ENCODE measurements at places on chromosomes 3 and 15.
A peak's percentile ranks its signal among the peaks of the same experiment; 100 is the strongest.

GRCh38 chr3:169699536-169700050 lies 36.1 kb upstream of the MECOM start:
- DNase-seq, result no peak

DNA sequence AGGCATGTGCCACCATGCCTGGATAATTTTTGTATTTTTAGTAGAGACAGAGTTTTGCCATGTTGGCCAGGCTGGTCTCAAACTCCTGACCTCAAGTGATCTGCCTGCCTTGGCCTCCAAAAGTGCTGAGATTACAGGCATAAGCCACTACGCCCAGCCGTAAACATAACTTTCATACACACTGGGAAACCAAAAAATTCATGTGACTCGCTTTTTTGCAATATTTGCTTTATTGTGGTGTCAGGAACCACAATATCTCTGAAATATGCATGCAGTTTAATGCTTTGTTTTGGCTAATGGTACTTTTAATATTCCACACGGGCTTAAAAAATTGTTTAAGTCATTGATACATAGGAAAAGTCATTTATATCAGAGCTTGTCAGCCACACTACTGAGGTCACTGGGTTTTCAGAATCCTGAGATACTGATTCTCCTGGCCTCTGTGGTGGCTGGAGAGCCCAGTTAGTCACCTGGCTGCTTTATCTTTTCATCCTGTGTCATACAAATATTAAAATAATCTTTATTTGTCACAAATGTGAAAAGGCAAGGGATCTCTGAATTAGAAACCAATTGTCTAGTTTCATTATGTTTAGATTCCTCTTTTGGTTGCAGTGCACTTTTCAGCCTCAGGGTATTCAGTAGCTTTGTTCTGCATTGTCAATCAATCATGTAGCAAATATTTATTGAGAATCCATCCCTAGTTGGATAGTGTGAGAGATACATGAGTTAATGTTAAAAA lies 10.0 kb downstream of the TMEM62 start:
- DNase-seq, result no peak

DNA sequence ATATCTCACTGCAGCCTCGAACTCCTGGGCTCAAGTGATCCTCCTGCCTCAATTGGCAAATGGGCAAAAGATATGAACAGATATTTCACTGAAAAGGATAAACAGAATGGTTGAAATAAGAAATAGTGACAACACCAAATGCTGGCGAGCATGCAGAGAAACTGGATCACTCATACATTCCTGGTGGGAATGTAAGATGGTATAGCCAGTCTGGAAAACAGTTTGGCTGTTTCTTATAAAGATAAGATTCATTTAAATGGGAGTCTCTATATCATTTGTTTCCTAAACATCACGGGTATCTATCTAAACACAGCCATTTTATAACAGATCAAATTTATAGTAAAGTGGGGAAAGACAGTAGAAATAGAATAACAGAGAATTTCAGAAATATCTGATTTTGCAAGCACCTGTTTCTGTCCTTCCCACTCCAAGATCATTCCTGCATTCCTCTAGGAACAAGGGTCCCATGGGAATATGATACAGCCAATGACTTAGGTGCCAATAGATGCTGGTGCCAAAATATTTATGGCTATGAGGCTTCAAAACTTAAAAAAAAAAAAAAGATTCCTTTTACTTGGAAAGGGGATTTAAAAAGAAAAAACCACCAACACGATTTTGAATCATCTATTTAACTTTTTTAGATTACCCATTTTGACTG lies 9.9 kb upstream of the TFDP2 start:
- no peak for DNase-seq

GRCh38 chr15:24865303-24865702 lies 89.5 kb upstream of the SNRPN start:
- no peak for DNase-seq

- DNase-seq, result no peak
Measured at GRCh38 chr3:145817870-145818483, 343.0 kb downstream of the PLOD2 start.

GRCh38 chr3:184261854-184262763 lies 756 bp upstream of the CAMK2N2 start:
- DNase-seq, result no peak

GRCh38 chr3:157030712-157031111 lies 129.2 kb downstream of the CCNL1 start:
- no peak for DNase-seq

GRCh38 chr3:12194669-12195161 lies 36.0 kb upstream of the TIMP4 start:
- DNase-seq, result peak; percentile 29

- DNase-seq, result no peak
Measured at GRCh38 chr3:76500746-76501275, 539.1 kb upstream of the ROBO2 start.

GRCh38 chr15:57149196-57149595 lies 227.1 kb upstream of the CGNL1 start:
- DNase-seq, result no peak

DNA sequence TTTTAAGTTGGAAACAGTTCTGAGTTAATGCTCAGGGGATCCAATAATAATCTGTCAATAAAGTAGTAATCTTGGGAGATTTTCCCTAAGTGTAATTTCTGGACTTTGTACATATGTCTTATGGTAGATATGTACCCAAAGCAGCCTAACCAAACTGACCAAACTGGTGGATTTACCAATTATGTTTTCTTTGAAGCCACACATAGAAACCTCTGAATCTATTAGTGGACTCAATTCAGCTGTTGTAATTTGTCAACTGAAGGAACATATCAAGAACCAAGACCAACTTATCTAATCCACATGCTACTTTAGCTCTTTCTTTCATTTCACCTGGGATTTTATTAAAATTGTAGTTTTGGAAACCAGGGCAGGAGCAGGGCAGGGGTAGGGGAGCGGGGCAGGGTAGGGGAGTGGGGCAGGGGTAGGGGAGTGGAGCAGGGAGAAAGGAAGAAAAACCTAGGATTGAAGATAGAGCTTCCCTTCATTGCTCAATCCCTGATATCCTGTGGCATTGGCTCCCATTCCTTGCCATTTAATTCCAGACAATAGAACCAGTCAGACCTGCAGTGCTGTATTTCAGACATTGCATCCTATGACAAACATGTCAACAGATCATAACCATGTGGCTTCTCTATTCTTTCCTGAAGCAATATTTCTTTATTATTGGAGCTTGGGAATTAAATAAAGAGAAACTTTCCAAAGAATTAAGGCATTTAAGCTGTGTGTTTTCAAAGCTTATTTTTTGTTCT lies 101.8 kb downstream of the NFKBIZ start:
- DNase-seq, result peak; percentile 70

DNA sequence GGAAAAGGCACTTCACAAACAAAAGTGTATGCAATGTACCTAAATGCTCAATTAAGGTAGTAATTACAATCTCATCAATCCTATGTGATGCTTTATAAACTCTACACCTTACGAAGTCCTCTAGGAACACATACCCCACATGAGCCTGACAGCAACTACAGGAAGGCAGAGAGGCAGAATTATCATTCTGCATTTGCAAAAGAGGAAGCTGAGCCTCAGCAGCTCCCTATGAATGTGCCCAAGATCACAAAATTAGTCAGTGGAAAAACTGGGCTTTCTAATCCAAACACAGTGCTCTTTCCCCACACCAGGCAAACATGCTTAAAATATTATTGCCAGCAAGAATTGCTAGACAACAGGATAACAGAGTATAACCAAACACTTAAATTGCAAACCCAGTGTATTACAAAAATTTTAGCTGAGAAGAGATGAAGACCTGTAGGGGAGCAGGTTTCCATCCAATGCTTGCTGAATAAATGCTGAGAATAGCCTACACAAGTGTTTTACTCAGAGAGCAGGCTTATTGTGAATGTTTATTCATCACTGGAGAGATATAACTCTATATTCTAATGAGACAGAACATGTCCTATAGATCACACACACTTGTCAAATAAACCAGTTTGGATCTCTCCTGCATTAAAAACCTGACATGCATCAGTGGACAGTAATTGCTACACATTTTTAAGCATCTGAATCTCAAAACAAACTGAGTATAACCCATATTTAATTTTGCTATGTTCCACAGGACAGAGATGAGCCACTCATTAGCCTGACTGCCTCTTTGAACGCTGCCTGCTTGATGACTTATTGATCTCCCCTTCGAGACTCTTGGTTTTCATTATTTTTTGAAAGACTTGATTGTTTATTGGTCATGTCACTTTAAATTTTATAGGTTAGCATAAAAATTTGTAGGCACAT lies 62.2 kb downstream of the PLCH1 start:
- no peak for DNase-seq

DNA sequence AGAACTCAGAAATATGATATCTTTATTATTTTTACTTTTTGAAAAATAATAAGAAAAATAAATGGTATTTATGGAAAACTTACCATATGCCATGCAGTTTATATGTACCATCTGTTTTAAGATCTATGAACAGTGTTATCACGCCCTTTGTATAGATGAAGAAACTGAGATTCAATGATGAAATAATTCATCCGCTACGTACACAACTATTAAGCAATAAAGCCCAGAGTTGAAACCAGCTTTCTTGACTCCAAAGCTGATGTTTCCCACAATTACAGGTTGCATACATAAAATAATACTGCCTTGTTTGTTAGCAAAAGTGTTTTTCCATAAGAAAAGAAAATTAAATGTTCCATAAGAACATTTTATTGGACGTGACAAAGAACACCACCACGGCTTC lies 67.2 kb upstream of the BCL6 start:
- no peak for DNase-seq

DNA sequence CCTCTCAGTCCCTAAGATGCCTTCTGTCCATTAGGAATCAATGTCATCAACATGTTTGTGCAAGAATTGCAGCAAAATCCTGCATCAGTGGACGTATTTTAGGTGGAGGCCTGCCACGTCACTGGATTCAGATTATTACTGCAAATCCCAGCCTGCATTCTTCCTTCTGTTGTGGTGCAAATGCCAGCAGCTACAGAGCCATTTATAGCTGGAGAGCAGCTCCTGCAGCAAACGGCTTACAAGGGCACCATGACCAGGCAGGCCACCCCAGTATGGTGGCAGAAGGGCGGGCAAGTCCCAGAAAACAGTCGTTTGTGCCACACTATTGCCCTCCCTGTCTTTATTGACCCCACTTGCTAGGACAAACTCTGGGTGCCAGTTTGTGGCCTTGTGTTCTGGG lies 74.7 kb downstream of the SNRK start:
- DNase-seq, result no peak

- peak; percentile 93 for DNase-seq
Measured at GRCh38 chr3:171770689-171771620, 39.3 kb downstream of the PLD1 start.

GRCh38 chr15:63839722-63840121 lies 6.0 kb upstream of the HERC1 start:
- DNase-seq, result no peak

Measured in renal cortical epithelial cell (primary cell).